NB4 (cell line): ENCODE measurements at places on chromosomes 3 and 15.

DNA sequence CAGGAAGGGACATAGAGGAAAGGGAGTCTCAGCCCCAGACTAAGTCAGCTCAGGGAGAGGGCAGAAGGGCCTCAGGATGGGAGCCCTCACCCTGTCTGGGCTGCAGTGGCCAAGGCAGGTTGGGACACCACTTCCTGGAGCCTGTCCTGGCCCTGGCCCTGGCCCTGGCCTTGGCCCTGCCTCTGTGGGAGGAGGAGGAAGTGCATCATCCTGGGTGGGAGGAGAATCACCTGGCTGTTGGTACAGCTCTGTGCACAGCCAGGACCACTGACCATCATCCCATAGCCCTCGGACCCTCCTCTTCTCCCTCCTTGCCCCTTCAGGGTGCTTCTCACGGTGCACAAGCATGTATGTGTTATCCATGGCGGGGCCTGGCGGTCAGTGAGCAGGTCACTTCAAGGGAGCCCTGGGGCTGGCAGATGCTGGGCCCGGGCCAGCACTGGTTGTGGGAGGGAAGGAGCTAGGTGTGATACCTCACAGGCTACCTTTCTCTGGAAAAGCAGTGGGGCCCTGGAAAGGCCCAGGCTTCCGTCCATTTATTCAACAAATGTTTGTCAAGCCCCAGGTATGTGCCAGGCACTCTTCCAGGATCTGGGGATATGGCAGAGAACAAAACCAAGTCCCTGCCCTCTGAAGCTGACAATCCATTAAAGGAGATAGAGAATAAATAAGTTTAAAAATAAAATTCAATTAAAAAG, 8.2 kb upstream of the APEH start:
- no peak for DNase-seq

- DNase-seq = no peak
Measured at GRCh38 chr3:101819649-101820206, 29.6 kb upstream of the NFKBIZ start.

- DNase-seq = no peak
Measured at GRCh38 chr15:63284335-63284734, 6.9 kb downstream of the APH1B start.

DNA sequence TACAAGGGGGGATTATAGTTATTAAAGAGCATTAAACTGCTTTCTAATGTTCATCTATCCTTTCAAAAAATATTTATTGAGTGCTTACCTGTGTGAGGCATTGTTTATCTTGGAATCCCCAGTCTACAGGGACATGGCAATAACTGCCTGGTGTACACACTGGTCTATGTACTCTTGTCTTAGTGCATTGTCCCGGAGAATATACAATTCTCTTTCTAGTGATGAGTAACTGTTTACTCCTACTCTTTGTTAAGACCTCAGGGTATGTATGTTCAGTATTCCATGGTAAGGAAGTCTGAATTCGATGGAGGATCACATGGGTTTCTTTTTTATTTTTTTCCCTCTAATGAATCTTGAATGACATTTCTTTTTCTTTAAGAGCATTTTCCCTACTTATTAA, 772.4 kb upstream of the NR2F2 start:
- no peak for DNase-seq

GRCh38 chr15:92580521-92580920, 75.1 kb downstream of the FAM174B start:
- DNase-seq = no peak

GRCh38 chr15:49988766-49989165, 130.3 kb downstream of the ATP8B4 start:
- no peak for DNase-seq

- no peak for DNase-seq
Measured at GRCh38 chr3:127674101-127674721, 1.5 kb downstream of the ABTB1 start.

DNA sequence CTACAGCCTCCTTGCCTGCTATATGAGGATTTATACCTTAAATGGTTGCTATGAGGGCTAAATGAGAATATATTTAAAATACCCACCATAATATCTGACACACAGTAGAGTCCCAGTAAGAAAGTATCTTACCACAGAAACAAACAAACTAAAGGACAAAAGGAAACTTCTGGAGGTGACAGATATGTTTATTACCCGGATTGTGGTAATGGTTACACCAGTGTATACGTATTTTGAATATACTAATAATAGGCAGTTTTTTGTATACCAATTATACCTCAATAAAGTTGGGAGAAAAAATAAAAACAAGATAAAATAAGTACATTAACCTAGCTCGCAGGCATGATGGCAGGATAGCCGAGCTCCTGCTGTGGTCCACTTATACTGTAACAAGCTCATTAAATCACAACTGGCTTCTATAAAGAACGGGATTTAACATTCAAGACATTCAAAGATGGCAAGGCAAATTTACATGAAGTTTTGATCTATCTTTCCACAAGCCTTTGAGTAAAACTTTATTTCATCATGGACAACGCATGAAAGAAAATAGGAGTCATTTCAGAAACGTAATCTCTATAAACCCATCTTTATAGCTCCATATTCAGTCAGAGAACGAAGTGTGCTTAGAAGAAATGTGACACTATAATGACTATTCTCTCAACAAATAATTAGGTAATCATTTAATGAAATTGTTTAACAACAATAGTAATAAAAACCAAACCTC, 1.5 kb downstream of the RPN1 start:
- DNase-seq = no peak

GRCh38 chr3:118097660-118098059, 937.0 kb downstream of the IGSF11 start:
- no peak for DNase-seq

GRCh38 chr3:47057212-47057671, 77.8 kb downstream of the NBEAL2 start:
- no peak for DNase-seq

GRCh38 chr3:128537091-128537703, 44.2 kb upstream of the GATA2 start:
- DNase-seq = no peak

GRCh38 chr3:14812196-14812790, 6.5 kb upstream of the FGD5 start:
- no peak for DNase-seq

- DNase-seq = no peak
Measured at GRCh38 chr3:138253609-138254008, 66.5 kb downstream of the ARMC8 start.

- no peak for DNase-seq
Measured at GRCh38 chr3:124076235-124076634, 84.3 kb upstream of the ROPN1 start.

- no peak for DNase-seq
Measured at GRCh38 chr15:59998305-59998949, 5.7 kb upstream of the FOXB1 start.

DNA sequence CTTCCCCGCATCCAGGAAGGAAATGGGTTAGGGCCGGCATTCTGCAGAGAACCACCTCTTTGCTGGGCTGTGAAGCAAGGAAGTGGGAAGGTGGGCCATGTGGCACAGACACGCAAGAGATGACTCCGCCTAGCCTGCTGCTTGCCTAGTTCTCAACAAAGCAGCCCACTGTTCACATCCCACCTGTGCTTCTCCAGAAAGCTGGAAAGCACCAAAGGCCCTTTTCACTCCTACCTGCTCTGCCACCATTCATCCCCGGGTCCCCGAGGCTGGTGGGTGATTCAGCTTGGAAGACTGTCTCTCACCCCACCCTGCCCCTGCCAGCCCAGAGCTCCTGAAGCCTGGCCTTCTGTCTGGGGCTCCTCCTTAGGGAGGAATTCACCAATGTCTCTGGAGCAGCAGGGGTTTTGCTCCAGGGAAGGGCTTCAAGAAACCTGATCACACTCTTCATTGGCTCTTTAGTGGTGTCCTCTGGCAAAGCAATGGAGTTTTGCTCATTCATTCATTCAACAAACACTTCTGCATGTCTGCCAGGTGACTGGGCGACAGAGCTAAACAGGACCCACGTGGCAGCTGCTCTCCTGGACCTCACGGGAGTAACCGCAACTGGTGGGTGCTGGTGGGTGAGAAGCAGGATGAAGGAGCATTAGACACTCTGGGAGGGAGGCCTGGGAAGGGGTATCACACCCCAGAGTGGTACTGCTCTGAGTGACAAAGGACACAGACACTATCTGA, 145.4 kb upstream of the TLE3 start:
- no peak for DNase-seq

DNA sequence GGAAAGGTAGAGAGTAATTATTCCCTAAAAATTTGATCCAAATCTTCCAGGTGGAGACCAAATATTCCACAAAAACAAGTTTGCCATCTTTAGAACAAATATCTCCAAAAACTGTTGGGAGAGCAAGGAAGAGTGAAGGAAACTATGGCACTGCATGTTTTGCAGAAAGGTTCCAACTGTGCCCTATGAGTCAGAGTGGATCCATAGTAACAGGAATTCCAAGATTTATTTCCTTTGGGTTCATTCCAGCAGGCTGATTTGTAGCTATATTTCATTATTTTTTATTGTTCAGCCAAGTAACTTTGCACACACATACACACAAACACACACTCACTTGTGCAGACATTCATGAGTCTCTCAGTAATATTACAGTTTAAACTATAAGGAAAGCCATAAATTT, 459.7 kb upstream of the EPHA6 start:
- DNase-seq = no peak

DNA sequence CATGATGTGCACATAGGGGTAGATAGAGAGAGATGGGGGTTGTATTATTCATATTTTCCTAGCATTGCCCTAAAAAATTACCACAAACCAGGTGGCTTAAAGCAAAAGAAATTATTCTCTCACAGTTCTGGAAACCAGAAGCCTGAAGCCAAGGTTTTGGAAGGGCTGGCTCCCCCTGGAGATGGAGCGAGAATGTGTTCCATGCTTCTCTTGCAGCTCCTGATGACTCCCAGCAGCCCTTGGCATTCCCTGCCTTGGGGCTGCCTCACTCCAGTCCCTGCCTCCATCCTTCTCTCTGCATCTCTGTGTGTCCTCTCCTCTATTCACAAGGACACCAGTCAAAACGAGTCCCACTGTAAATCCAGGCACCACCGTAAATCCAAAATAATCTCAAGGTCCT, 91.5 kb upstream of the FAM174B start:
- no peak for DNase-seq

GRCh38 chr15:56887782-56888438, 30.5 kb upstream of the TCF12 start:
- DNase-seq = no peak
